ENCODE measurements at places on chromosomes 4 and X.

DNA sequence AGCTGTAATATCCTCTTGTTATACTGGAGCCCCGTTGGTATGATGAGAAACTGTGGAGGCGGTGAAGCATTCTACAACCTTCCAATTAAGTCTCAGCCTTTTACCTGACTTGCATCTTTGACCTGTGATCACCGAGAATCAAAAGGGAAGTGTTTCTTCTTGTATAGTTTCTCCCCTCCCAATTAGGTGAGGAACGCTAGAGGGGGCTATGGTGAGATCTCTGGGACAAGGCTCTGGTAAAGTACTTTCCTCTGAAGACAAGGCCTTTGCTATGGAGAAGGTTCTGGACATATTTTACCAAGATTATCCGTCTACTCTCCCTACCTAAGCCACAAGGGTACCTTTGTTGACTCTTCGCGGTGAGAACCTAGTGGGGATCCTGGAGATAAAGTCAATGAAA lies 111.3 kb downstream of the CBLL2 start:
- peak; percentile 16 for DNase-seq

DNA sequence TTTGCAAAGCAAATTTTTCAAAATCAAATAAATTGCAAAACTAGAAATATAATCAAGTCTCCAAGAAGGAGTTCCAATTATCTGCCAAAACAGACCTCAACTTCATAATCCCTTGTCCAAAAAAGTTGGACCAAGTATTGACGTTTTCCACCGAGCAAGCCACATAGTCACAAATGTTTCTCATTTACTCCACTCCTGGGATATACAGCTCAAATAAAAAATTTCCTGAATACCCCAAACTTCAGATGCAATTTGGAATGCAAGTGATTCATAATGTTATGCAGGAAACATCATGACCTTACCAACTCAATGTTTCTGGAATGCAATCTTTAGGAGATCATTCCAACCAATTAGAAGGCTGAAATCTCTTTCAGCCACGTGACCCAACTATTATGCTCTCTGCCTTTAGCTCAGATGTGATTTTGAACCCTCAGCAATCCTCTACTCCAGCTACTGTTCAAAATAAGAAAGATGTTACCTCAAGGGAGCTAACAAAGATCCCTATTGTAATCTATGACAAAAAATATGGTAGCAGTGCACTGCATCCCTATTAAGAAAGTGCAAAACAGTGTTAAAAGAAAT lies 72.4 kb downstream of the PRDM5 start:
- peak; percentile 52 for DNase-seq

DNA sequence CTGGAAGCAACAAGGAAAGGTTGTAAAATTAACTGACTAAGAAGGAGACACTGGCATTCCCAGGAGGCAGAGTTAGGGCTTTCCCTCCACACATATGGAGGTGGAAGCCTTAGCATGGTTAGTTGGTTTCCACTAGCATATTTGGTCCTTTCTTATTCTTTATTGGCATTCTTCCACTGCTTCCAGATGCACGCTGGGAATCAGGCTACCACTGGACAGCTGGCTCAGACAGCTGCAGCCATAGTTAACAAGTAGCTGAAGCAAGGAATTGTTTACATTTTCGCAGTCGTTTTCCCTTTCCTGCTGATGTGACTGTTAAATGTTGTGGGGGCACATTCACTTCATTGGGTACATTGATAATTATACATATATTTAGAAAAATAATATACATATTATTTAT lies 169.2 kb downstream of the GRIA2 start:
- no peak for DNase-seq

GRCh38 chr4:25184056-25184455 lies 23.8 kb upstream of the SEPSECS start:
- peak; percentile 7 for DNase-seq

DNA sequence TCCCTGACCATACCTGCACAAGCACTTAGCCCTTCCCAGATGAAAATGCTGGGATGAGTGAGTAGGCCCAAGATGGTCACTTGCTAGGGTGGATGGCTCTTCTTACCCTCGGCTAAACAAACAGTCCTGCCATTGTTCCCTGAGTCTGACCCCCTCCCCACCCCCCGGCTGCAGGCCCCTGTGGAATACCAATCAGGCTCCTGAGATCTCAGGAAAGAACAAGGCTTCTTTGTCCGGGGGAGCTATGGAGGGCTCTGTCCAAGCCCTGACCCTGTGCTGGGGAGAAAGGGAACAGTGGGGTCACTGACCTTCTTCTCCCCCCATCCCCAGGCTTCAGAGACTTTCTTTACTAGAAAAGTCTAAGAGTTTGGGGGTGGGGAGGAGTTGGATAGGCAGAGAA lies 6.0 kb downstream of the PLP1 start:
- DNase-seq = no peak

DNA sequence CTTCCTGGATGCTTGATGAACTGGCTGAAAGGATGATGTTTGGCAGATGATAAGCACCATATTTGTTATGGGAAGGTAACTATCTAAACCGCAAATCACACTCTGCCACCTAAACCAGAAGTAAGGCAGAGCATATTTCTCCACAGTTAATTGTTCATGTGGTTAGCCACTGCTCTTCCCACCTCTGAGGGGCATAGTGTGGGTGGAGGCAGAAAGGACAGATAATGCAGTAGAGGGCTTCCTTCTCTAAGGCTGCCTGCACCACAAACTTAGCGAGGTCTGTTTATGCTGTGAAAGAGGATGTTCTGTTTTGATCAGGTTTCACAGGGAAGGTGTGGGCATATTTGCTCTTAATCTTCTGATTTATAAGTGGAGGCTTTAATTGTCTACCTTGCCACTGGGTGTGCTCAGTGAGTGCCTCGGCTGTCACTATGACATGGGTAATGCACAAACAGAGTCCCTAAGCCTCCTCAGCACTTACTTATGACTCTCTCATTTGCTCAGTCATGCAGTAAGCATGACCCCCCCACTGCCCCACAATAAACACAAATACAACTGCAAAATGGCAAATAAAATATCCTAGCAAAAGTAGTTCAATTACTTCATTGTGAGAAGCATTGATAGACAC lies 401.0 kb downstream of the TMA16 start:
- no peak for DNase-seq

GRCh38 chr4:157741642-157742041 lies 431.2 kb downstream of the GASK1B start:
- peak; percentile 5 for DNase-seq
